ENCODE measurements at places on chromosomes 16 and 17.

DNA sequence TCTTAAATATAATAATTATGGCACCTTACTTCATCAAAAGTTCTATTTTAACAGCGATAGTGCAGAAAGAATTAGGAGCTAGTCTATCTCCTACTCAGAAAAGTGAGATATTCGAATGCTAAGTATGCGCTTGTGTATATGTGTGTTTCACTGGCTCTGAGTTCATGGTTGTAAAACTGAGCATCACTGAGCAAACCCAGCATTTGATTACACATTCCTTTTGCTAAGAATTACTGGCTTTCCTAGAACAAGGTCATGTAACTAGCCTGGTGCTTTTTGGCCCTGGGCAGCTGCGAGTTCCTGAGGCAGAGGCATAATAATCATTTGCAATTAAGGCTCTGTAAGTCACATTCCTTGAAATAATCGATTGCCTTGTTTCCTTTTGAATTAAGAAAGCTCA is 157.2 kb downstream of the SNX29 start:
- no peak for DNase-seq

- DNase-seq = no peak
These were observed 80.9 kb upstream of the C17orf78 start for GRCh38 chr17:37294888-37295287.

- peak; percentile 38 for DNase-seq
These were observed 57.9 kb upstream of the CACNG4 start for GRCh38 chr17:66906321-66907278.

- DNase-seq = no peak
These were observed 14.8 kb downstream of the CPD start for GRCh38 chr17:30393491-30393890.

DNA sequence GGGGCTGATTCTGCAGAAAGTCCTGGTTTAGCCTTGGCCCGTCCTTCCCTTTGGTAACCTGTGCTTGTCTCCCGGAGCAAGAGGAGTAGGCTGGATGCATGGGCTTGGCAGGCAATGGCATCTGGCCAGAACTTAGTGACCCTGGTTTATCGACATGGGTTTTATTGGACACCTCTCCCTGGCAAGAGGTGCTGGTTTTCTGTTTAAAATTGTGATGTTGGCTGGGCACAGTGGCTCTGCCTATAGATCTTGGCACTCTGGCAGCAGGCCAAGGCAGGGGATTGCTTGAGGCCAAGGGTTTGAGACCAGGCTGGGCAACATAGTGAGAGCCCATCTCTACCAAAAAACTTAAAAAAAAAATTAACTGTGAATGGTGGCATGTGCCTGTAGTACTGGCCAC is 31.2 kb downstream of the SLC12A3 start:
- no peak for DNase-seq

DNA sequence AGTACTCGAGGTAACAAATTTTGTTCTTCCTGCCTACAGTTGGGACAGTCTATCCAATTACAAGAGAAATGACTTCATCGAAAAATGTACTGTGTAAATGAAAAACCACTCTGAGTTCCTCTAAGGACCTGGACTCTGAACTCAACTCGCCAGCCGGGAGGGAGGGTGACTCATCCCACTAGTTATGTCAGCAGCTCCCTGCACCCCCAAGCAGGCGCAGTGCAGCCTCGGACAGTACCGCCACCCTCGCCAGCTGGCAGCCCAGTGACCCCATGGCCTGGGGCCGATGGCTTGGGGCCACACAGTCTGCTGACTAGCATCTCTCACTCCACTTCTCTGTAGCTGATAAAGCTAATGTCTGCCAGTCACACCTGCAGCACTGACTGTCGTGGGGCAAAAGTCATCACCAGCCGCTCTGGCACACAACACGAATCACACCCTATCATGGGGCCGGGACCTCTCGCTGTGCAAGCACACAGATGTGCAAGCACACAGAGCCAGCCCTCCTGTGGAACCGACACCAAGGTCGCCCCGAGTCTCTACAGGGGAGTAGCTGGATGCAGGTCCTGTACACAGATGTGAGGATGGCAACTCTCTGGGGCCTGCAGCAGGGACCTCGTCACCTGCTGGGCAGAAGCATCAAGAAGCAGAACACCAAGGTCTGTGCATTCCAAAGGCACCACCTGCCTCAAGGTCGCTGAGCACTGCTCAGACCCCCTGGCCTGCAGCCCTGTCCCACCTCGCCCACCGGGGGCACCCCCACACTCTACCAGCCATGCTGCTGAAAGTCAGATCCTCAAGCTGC is 5.7 kb downstream of the CSNK1D start:
- DNase-seq = peak; percentile 84

- DNase-seq = no peak
These were observed 110.8 kb upstream of the ZNF750 start for GRCh38 chr17:82950525-82951102.

DNA sequence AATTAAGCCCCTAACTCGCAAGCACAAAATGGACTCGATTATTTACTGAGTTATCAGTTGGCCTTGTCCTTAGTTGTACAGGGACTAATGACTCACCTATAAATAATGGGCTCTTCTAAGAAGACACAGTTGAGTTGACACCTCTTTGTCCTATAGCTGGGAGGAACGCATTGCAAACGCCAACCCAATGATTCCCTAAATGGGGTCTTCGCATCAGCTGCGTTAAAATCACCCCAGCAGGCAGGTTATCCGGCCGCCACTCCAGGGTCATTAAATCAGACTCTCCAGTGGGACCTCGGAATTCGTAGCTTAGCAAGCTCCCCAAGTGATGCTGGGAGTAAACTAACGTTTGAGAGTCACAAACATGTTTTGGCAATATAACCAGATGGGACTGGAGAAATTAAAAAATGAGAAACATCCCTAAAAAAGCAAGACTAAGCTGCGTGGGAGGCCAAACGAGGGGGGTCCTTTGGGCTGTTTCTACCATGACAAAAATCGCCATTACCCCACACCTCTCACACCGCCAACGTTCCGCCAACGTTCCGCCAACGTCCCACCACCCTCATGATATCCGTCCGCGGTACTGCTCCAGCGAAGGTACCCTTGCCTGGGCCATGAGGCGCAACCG is 932 bp upstream of the NFE2L1 start:
- DNase-seq = no peak

GRCh38 chr16:10171221-10171620 is 11.0 kb downstream of the GRIN2A start:
- DNase-seq = no peak

GRCh38 chr17:66165537-66166123 is 26.3 kb downstream of the CEP112 start:
- DNase-seq = no peak

GRCh38 chr16:73213732-73214455 is 166.0 kb upstream of the ZFHX3 start:
- no peak for DNase-seq
